C1 segment of cervical spinal cord (tissue), 14 donors: ENCODE measurements at places on chromosomes 6 and 20.

- DNase-seq: no peak
Measured at GRCh38 chr6:90195094-90195829, 101.4 kb downstream of the BACH2 start.

DNA sequence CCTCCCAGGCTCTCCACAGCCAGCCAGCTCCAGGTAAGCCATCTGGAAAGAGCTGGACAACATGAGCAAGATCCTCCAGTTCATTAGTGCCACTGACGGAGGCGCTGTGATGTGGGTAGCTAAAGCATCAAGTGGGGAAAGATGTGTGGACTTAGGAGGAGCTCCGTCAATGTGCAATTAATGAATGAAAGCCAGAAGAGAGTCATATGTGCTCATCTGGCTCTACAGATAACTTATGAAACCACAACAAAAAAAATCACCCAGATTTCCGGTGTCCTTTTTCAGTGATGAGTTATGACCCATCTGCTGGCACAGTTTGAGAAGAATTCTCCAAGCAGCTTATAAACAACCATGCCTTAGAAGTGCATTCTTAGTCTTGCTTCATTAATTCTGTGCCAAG is 311.7 kb upstream of the PLCB4 start:
- DNase-seq: no peak

- DNase-seq: no peak
Measured at GRCh38 chr6:4380881-4381281, 245.5 kb upstream of the ECI2 start.

GRCh38 chr6:106729841-106730240 is 100.5 kb downstream of the QRSL1 start:
- no peak for DNase-seq

GRCh38 chr6:21722510-21722909 is 129.0 kb downstream of the SOX4 start:
- no peak for DNase-seq

GRCh38 chr20:57659517-57660180 is 39.4 kb upstream of the ZBP1 start:
- no peak for DNase-seq

DNA sequence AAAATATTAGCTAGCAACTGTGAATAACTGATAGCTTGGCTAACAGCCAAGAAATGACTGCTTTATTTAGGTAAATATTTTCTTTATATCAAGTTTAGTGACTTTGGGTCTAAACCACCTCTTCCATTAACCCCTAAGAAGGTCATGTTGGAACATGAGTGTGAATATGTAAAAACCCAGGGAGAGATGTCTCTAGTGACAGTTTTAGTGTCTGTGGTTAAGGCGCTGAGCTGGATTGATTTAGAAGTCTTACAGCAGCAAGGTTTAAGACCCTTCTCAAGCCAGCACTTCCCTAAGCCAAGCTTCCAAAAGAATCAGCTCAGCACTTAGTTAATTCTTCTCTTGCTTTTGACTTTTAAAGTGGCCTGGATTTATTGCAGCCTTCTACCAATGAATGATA is 11.4 kb upstream of the SIRT5 start:
- DNase-seq: no peak

- no peak for DNase-seq
Measured at GRCh38 chr20:13772529-13772928, 12.2 kb downstream of the ESF1 start.

- no peak for DNase-seq
Measured at GRCh38 chr20:20824924-20825584, 112.6 kb upstream of the RALGAPA2 start.

DNA sequence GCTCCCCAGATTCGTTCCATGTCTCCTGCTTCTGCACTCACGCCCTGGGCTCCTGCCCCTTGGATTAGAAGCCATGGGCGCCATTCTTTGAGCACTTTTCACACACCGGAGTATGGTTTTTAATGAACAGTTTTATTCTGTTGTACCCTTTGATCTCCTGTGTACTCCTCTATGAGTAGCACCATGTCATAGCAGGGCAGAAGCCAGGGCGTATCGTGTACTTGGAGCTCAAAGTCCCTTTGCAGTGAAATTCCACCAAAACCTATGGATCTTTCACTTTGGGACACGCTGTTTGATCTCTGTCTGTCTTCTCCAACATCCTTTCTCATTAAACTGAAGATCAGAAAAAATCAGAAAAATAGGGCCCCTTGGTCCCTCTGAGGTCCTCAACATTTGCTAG is 275.3 kb downstream of the NRN1 start:
- no peak for DNase-seq

DNA sequence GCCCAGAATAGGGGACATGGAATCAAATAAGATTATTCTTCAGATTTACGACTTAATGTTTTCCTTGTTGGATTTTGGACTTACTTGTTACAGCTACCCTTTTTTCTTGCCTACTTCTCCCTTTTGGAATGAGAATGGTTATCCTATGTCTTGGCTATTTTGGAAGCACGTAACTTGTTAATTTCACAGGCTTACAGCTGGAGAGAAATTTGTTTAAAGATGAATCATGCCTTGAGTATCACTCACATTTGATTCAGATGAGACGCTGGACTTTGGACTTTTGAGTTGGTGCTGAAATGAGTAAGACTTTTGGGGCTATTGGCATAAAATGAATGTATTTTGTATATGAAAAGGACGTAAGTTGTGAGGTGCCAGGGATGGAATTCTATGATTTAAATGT is 83.3 kb downstream of the SMPDL3A start:
- DNase-seq: no peak

DNA sequence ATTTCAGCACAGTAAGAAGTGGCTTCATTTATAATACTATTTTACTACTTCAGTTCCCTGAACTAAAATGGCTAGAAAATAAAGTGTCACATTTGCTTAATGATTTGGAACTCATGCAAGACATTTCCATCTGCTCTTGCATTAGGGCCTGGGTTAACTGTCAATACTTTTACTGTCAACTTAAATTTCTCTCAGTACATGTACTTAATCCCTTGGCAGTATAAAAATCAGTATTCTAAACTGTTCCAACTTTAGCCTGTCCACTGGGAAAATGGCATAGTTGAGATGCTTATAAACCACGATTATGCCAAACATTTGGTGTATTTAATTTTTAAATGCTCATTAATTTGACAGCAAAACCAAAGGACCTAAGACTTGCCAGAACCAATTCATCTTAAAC is 154.5 kb downstream of the ASCC3 start:
- no peak for DNase-seq

GRCh38 chr6:31557443-31558317 is 10.3 kb downstream of the NFKBIL1 start:
- DNase-seq: no peak

DNA sequence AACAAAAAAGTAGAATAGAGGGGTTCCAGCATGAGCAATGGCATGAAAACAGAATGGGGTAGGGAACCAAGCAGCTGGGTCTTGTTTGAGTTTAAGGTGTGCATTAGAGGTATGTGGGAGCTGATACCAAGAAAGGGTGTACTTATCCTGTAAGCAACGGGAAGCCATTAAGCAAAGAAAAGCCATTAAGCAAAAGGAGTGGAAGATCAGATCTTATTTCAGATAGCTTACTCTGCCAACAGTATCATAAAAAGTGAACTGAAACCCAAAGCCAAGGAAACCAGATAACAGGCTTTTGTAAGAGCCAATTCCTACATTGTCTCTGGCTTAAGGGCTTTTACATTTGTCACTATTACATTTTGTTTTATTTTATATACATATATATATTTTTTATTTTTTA is 21.3 kb upstream of the BEND6 start:
- no peak for DNase-seq

- no peak for DNase-seq
Measured at GRCh38 chr20:12737900-12738299, 270.9 kb upstream of the SPTLC3 start.

GRCh38 chr6:91164105-91164504 is 577.2 kb upstream of the MAP3K7 start:
- DNase-seq: no peak
